ENCODE measurements at places on chromosomes 12 and 14.

GRCh38 chr14:91870001-91870400 lies 2.7 kb upstream of the TC2N start:
- no peak for DNase-seq

- no peak for DNase-seq
Observed at GRCh38 chr14:28294834-28295440, 471.6 kb upstream of the FOXG1 start.

DNA sequence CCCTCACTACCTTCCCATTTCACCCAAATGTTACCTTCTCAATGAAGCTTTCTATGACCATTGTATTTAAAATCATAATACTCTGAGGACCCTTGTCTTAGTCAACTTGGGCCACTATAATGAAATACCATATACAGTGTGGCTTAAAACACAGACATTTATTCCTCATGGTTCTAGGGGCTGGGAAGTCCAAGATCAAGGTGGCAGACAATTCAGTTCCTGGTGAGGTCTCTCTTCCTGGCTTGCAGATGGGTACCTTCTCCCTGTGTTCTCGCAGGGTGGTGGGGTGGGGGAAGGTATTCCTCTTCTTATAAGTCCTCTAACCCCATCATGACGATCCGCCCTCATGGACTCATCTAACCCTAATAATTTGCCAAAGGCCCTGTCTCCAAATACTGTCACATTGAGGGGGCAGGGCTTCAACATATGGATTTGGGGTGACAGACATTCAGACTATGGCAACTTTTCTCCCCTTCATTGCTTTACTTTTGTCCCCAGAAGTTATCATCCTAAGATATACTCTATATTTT lies 163.7 kb upstream of the PWP1 start:
- no peak for DNase-seq

DNA sequence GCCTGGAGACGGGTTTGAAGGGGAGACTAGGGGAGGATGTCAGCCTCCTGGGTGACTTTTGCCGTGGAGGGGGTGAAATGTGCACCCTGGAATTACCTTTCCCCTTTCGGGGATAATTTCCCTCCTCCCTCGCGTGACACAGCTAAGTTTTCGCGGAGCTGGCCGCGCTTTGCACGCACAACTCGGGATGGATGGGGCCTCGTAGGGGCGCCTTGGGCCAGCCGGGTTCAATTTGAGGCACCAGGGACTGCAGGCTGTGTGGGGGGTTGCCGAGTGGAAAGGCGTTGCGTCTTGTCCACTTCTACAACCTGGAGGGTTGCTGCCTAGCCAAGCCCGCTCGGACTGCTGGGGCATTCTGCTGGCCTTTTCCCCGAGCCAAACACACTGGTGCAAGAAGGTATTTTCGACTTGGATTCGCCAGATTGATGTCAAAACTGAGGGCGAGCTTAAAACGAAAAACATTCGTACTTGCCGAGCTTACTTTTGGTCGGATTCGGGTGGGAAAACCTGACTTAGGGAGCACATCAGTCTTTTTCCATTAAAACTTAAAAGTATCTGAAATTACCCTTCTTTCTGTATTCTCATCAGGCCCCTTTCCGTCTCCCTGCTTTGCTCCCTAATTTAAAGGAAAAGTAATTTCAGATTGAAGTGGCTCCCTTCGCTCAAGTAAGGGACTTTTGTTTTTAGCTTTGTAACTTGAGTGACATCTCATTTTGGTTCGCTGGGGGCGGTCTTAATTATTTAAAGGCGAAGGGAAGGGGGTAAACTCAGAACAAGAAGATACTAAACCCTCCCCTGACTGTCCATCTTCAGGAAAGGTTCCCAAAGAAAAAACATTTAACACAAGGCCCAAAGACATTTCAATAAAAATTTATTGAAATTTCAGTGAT lies 14.3 kb downstream of the TBX3 start:
- peak; percentile 22 for DNase-seq

- DNase-seq, result no peak
Observed at GRCh38 chr14:95964901-95965300, 74.3 kb upstream of the C14orf132 start.

- DNase-seq, result no peak
Observed at GRCh38 chr12:80710727-80711449, 3.5 kb downstream of the MYF6 start.

DNA sequence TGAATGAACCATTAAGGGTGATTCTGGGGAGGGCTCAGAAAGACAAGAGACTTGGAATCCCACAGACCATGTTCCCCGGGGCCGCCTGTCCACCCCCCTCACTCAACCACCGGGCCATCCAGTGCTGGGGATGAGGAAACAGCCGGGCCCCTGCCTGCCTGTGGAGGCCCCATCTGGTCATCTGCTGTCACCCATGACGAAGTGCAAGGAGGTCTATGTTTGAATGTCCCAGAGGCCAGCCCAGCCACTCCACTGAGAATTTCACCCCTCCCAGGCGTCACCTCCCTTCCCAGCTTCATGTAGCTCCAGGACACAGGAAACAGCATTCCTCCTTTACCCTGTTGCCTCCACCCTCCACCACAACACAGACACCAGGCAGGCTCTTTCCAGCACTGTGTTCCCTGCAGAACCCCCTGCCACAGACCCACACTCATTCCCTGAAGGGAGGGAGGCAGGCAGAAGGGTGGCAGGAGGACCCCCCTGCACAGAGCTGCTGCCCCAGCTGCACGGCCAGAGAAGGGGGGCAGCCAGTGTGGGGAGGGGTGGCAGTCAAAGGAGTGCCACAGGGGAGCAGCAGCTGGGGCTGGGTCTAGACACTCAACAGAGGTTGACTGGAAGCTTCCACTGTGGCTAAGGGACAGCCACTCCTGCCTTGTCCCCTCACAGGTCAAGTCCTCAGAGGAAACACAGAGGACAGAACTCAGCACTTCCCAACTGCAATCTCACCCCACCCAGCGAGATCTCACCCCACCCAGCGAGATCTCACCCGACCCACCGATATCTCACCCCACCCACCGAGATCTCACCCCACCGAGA lies 50.3 kb upstream of the PPP2R5C start:
- no peak for DNase-seq

- DNase-seq, result no peak
Observed at GRCh38 chr14:78383060-78383459, 212.9 kb downstream of the NRXN3 start.

DNA sequence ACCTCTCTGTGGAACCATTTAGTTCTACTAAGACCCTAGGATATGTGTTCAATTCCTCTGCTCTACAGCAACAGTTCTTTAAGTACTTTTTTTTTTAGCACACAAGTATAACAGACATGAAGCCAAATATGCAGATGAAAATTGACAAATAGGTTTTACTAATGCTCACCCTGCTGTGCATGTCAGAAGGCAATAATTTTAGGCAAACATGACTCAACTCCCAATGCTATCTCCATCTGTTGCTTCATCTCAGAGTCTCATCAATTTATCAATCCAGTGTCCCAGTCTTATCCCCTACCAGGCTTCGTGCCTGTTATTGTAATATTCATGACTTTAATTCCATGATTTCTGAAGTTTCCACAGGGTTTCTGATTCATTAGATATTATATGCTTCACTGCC lies 57.7 kb downstream of the DBX2 start:
- DNase-seq, result no peak

GRCh38 chr12:32478858-32479725 lies 79.7 kb downstream of the FGD4 start:
- DNase-seq, result no peak

DNA sequence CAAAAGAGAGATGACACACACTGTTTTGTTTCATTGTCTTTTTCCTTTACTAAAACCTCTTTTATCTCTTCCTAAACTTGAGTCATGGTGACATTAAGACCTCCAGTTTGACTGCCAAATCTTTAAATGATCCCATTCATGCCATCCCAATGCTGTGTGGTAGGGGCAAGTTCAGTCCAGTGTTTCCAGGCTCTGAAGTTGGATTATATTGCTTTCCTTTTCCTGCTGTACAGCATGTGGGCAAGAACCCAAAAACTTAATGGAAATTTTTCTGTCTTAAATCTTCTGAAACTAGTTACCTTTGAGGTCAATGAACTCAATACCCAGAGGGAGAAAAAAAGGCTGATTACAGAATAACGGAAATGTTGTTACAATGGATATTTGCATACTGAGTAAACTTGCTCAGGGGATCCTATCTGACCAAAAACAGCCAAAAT lies 187.1 kb upstream of the FAR2 start:
- no peak for DNase-seq

DNA sequence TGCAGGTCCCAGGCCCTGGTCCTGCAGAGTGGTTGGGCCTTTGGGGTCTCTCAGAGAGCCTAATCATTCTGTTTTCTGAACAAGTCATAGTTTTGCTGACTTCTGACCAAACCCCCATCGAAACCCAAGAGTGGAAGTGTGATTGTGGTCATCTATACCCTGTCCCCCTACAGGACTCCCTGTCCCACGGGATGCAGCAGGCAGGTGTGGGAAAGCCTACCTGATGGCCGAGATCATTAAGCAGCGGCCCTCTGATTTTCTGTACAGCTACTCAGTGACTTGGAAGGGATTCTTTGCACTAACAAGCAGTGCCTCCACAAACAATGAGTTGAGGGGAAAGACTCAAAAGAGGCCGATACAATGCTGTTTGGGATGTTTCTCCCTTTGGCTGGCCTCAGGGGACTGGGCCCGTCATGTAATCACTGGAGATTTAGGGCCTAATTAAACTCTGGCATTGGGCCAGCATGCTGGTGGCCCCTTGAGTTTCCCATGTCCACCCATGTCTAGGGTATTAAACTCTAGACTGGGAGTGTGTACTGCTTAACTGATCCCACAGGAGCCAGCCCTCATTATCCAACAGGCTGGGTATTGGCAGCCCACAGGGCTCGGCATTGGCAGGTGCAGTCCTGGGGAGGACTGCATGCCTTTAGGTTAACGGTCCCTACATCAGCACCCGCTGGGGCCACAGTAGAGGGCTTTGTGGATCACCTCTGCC lies 192.8 kb downstream of the ZFP36L1 start:
- DNase-seq, result no peak

GRCh38 chr14:94097091-94097490 lies 13.4 kb upstream of the IFI27 start:
- DNase-seq, result no peak

DNA sequence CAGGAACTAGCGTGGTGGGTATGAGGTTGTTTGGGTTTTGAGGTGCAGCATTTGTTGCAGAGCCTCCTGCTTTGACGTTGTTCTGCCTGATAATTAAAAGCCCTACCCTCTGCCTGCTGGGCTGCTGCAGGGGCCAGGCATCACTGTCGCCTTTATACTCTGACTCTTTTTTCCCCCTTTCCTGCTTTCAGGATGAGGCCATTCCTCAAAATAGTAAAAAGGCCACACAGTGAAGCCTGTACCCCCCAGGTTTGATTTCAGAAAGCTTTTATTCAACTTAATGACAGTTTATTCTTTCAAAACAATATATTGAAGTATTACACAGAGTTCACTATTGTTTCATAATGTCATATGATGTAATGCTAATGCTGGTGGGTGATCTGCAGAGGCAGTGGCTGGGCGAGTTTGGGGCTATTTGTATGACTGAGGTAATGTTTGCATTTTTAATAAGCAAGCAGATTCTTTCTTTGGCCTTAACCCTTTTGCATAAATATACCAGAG lies 9.1 kb downstream of the BORCS5 start:
- no peak for DNase-seq

DNA sequence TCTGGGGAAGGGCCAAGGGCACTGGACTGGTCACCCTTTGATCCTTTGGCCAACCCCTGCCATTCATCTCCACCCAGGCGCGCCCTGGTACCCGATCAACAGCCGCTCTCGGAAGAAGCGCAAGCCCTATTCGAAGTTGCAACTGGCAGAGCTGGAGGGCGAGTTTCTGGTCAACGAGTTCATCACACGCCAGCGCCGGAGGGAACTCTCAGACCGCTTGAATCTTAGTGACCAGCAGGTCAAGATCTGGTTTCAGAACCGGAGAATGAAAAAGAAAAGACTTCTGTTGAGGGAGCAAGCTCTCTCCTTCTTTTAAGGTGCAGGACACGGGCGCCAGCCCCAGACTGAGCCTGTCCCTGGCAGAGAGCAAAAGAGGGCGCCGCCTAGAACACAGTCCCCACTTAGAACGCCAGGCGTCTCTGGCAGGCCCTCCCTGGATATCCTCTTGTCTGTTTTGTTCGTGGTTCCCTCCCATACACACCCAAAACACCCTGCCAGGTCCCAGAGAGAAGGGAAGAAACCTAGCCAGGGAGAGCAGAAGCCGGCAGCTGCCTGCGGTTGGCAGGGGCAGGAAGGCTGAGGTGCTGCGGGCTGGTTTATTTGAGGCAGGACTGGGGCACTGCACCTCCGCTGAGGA lies 1.7 kb downstream of the HOXC12 start:
- DNase-seq, result no peak

DNA sequence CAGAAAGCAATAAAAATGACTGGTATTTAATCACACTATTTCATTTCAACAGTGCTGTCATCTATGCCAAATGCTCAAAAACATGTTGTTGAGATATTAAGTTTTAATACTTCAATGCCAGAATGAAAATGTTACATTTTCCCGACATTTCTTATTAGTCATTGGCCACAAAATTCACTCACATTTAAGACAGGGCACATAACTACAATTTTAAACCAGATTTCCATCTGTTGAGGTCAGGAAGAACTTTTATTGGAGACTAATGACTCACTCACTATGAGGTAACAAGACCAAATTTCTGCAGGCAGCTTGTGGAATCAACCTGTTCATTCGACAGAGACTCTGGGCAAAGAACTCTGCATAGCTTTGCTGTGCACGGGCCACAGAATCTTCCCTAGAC lies 36.8 kb downstream of the PPTC7 start:
- no peak for DNase-seq

GRCh38 chr12:8905546-8905945 lies 8.8 kb upstream of the PHC1 start:
- no peak for DNase-seq

- no peak for DNase-seq
Observed at GRCh38 chr12:15216036-15216889, 5.0 kb downstream of the RERG start.

GRCh38 chr14:103019236-103019635 lies 38.1 kb downstream of the CDC42BPB start:
- DNase-seq, result no peak

DNA sequence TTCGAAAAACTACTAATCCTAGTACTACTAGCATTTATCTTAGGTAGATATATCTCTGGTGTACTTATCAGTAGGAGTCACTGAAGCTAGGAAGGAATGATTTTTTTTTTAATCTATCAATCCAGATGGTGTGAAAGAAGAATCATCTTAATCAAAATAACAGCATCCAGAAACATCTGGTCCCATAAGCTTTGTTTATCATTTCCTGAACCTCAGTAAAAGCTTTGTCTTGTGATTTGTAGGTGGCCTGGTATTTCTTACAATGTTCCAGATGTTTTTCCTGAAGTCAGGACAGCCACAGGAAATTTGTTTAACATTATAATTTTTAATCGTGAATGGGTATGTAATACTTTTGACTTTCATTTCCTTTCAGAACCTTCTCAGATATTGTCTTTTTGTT lies 28.0 kb upstream of the LUM start:
- DNase-seq, result no peak

GRCh38 chr12:107014055-107014454 lies 27.1 kb upstream of the MTERF2 start:
- no peak for DNase-seq

DNA sequence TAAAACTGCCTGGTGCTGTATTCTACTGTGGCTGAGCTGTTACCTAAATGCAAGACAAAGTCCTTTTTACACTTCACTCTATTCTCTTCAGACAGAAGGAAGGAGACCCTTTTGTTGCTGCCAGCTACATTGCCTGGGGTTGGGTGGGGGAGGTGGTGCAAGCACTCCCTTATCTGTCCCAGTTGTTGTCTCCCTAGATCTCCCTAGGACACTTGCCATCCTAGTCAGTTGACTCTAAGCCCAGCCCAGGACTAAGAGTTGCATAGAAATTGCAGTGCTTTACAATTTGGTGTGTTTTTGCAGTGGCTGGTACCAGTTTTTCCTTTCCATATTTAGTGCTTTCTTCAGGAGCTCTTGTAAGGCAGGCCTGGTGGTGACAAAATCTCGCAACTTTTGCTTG lies 35.1 kb downstream of the SCYL2 start:
- DNase-seq, result no peak
